ENCODE measurements at places on chromosomes 2 and 18.

DNA sequence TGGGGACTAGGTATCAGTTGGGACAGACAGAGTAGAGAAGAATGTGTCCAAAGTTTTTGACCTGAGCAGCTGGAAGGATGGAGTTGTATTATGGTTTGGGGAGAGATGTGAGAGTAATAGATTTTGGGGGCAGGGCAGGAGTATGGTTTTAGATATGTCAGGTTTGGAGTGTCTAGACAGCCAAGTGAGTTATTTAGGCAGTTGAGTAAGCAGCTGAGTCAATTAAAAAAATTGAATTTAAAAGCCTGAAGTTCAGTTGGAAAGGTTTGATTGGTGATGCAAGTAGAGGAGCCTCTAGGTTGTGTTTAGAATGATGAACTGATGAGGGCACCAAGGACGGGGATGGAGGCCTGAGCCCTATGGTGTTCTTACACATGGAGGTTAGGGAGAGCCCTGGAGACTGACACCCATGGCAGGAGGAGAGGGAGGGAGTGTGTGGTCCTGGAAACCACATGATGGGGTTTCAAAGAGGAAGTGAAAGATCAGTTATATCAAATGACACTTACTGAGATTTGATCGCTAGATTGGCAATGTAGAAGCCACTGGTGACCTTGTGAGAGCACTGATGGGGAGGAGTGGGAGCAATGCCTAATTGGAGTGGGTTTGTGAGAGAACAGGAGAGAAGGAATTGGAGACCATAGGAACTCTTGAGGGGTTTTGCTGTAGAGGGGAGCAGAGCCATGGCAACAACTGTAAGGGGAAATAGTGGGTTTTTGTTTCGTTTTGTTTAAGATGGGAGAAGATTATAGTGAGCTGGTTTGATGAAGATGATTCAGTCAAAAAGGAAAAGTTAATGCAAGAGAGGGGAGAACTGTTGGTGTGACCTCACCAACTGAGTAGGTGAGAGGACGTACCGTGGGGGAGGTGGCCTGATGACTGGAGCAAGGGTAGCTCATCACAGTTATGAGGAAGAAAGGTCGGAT is 10.3 kb downstream of the ITGA6 start:
- no peak for DNase-seq

GRCh38 chr18:79395761-79396404 is at the start of gene NFATC1:
NFATC1 (plus strand) TSS chr18:79395930; CDS start chr18:79396225, 295 bp downstream.
- no peak for DNase-seq

DNA sequence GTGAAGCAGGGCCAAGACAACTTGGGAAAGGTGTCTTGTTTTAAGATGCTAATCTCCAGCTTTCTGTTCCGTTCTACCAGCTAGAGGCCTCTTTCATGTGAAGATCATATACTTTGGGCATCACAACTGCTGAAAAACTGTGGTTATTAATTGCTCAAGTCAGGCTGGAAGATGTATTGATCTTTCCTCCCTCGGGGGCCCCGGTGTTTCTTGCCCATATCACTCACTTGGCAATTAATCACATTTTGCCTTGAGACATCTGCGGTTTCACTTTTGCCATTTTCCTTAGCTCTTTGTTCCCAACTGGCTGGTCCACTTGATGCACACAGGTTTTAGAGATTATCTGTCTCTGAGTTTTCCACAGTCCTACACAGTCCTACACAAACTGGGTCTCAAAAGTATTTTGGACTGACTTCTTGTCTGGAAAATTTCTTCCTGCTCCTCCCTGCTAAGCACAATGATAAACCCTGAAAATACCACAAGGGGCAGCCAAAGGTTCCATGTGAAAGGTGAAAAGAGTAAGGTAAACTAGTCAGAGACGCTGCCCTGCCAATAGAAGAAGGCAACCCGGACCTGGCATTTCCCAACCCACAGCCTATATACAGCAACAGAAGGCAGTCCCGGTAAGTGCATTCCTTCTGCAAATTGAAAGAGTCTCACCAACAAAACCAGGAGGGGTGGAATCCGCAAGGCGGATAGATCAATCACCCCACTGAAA is 181.0 kb downstream of the AFF3 start:
- DNase-seq, result no peak

DNA sequence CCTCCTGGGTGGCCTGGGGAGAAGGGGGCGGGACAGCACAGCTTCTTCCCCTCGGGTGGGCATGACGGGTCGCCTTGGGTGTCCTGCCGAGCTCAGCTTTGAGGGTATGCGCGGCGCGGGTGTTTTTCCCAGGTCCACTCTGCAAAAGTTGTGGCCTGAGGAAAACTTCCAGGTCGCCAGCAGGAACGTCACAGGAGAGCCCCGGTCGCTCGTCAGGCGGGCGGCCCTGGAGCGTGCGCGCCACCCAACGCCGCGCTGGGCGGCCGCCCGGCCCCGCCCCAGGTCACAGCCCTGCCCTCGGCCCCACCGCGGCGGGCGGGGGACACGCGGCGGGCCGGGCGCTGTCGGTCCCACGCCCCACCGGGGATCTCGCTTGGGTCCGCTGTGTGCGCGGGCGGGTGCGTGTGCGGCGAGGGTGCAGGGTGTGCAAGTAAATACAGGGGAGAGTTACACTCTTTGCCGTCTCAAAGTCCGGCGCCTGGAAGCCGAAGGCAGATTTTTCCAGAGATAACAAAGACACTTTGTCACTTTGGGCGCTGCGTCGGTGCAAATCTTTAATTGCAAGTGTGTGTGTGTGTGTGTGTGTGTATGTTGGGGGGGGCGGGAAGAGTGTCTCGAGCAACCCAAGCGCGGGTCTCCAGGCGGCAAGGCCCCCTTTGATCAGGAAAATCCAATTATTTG is 616 bp upstream of the SP5 start:
- DNase-seq, result no peak

DNA sequence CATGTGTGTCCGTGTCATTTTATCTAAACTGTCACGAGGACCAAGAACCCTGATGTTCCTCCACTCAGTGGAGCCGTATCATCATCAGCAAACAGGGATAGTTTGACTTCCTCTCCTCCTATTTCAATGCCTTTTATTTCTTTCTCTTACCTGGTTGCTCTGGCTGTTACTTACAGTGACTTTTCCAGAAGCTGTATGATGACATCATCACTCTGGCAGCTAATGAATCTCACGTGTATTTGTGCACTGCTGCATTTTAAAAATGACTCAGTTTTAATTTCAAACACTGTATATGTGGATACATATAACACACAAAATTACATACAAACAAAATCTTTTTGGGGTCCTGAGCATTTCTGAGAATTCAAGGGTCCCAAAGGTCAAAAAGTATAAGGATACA is 481.4 kb downstream of the CDH2 start:
- no peak for DNase-seq

All from NCI-H1092 (cell line).